ENCODE measurements at places on chromosomes 5 and 9.

DNA sequence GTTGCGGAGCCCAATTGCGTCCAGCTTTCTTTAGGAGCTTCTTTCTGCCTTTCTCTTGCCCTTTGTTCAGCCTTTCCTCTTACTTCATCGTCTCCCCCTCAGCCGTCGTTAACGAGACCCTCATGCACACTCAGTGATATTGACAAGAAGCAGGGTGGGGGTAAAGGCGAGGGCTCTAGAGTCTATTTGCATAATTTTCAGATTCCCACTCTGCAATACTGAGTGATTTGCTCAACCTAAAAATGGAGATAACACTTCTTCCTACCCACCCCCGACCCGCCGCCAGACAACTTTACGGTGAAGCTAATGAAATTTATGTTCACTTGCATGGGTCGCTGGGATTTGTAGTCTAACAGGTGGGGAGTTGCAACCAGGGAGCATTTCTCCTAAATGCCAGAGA is 1.3 kb upstream of the TBC1D2 start:
- no peak for DNase-seq

DNA sequence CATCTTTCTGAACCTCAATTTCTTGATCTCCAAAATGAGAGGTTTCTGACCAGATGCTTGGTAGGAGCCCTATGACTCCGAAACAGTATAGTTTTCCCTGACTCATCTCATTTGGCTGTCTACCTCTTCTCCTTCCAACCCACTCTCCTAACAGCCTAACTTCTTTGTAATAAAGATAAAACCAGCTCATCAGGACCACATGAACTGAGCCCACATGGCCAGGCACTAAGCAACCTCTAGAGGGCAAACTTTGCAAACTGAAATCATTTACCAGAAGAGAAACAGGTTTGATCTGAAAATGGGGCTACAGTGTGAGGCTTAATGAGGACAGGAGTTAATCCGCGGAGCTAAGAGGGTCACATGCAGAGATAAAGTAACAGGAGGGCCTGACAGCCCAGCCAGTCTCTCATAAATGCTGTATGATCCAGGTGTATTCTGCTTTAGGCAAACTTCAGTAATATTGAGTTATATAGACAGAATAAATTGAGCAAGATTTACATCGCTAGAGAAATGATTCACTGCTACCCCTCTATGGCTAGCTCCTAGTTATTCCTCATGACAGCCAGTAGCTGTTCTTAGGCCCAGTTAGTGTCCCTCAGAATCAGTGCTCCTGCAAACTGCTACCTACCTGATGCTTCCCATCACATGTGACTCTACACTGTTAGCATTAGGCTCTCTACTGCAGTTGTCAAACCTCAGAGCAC is 64.6 kb downstream of the ABCA1 start:
- DNase-seq, result peak; percentile 35

DNA sequence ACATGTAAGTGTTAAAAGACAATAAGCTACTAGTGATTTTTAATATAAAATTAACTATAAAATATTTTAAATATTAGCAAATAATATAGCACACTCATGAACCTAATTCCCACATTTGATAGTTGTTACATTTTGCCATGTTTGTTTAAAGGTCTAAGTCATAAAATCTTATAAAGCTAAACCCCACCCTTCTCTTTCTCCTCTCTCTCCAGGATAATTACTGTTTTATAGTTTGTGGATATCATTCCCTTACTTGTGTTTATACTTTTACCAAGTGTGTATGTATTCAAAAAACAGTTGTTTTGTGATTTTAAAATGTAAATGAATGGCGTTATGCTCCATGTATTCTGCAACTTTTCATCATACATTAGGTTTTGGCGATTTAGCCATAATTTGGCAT is 34.2 kb downstream of the LYRM7 start:
- DNase-seq, result no peak

DNA sequence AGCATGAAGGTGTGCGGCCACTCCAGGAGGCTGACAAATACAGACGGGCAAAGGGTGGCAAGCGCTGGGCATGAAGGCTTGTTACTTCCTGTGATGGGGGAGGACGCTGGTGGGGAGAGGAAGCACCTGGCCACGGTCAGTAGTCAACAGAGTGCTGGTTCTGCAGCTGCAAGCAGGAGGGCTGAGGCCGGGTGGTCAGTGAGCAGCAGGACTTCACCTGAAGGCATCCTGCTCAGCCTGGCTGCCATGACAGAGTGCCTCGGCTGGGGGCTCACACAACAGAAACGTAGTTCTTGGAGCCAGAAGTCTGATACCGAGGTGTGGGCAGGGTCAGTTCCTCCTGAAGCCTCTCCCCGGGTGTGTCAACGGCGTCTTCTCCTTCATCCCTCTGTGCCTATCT is 118.6 kb upstream of the IRX4 start:
- no peak for DNase-seq

DNA sequence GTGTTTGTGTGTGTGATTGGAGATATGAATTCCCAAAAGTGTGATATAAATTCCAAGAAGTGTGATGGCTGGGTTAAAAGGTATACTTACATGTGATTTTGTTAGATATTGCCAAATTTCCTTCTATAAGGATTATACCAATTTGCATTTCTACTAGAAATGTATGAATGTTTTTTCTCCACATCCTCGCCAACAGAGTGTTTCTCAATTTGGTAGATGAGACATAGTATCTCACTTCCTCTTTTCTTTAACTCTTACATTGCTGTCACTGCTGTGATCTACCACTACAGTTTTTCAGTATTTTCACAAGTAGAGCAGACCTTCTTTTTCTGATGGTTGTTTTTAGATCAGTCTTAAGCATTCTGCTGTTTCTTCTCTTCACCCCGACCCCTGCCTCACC is 111.3 kb downstream of the FER start:
- no peak for DNase-seq

- DNase-seq, result no peak
Observed at GRCh38 chr5:66889524-66889923, 293.3 kb downstream of the MAST4 start.

- no peak for DNase-seq
Observed at GRCh38 chr5:83856881-83857280, 136.2 kb upstream of the HAPLN1 start.

- DNase-seq, result no peak
Observed at GRCh38 chr5:78527054-78527859, 121.3 kb downstream of the LHFPL2 start.

DNA sequence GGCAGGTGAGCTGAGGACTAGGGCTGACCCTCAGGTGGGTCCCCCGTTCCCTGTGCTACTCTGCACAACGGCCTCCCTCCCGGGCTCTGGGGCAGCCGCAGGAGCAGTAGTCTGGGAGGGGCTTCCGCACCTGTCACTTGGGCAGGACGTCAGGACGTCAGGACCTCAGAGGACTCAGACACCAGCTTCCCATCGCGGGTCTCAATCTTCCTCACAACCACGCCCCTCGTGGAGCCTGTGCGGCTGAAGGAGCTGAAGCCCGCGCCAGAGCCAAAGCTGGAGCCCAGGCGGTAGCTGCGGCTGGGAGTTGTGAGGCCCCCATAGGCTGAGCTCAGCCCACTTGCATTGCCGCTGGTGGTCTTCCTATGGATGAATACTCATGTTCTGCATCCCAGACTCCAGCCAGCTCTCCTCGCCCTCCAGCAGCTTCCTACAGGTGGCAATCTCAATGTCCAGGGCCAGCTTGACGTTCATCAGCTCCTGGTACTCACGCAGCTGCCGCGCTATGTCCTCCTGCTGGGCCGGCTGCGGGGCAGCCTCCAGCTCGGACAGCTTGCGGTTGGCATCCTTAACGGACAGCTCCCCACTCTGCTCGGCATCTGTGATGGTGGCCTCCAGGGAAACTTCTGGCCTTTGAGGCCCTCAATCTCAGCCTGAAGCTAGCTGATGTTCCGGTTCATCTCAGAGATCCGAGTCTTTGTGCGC is 381.4 kb upstream of the RGMB start:
- DNase-seq, result no peak

DNA sequence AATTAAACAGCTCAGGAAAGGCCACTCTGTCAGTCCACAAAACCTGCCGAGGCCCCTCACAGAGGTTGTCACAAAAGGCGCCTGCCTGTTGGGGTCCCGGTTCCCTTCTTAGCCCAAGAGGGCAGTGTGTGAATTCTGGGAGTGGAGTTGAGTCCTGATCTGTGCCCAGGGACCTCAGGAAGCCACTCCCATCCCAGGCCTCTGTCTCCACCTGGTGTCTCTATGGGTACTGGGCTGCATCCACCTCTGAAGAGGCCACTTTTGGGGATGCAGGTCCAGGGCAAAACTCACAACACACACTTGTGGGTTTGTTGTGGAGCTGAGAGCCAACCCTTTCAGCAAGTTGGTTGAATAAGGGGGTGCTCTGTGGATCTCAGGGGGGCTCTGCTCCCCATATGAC is 74.3 kb upstream of the STXBP1 start:
- DNase-seq, result no peak

GRCh38 chr5:5304361-5305020 is 118.0 kb upstream of the ICE1 start:
- DNase-seq, result no peak

DNA sequence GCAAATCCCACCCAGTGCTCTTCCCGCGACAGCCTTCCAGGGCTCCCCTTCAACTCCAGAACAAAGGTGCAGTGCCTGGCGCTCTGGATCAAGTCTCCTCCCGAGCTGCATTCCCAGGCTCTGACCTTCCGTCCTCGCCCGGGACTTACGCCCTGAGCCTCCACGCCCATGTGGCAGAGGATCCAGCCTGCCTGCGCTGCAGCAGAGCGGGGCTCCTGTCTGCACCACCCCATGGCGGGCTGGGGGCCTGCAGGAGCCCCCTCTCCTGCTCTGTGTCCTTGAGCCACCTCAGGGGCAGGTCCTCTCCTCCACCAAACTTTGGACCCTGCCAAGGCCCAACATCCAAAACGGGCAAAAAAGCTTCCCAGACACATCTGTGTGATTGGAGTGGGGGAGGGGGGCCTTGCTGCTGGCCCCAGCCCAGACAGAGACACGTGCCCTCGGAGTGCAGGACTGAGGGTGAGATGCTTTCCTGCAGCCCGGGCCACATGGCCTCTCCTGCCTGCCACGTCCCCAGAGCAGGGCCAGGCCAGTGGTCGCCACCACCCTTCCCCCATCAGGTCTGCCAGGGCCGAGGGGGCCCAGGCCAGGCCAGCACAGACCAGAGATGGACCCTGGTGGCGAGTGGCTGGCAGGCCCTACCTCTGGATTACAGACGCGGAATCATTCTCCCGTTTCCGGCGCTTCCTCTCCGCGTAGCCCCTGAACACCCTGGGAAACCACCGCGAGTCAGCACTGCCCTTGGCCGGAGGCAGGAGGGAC is 4.4 kb downstream of the NSMF start:
- DNase-seq, result no peak

- peak; percentile 83 for DNase-seq
Observed at GRCh38 chr5:50962934-50963872, 296.8 kb downstream of the PARP8 start.

DNA sequence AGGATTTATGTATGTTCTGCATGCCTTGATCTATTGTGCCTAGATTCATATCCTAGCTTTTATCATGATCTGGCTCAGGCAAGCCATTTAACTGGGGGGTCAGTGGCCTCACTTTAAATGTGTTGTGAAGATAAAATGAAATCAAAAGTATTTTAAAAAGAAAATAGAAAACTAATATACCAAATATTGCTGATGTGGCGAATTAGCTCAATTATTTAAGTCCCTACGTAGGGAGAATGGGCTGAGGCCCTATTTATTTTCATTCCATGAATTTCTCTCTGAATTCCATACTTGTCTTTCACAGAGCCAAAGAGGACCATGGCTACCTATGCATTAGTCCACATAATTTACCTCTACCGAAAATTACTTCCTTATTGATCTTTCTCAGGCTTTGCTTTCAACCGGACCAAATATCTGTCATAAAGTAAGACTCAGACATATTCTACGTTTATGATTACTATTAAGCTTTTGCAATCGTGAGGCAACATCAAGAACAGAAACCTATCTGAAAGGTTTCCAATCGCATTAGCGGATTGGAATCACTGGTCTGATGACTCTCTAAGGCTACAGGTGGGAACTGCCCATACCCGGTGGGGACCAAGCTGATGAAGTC is 1.7 kb downstream of the MBLAC2 start:
- no peak for DNase-seq

- DNase-seq, result no peak
Observed at GRCh38 chr5:8012131-8012977, 143.4 kb downstream of the MTRR start.

GRCh38 chr5:159657771-159658170 is 258.5 kb upstream of the ADRA1B start:
- DNase-seq, result no peak

DNA sequence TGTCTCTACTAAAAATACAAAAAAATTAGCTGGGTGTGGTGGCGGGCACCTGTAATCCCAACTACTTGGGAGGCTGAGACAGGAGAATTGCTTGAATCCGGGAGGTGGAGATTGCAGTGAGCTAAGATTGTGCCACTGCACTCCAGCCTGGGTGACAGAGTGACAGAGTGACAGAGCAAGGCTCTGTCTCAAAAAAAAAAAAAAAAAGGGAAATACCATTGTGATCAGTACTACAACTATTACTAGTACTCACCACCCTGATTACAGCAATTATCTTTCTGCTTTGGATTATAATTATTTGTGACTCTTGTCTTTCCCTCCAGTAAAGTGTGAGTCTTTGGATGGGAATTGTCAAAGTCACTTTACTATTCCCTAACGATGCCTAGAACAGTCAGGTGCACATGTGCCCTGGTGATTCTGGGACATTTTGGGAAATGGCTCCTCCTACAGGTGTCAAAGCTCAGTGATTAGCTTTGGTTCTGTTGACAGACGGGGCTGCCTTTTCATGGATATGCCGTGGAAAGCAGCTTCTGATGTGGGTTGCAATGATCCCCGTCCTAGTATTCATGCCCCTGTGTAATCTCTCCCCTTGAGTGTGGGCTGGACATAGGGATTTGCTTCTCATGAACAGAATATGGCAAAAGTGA is 31.8 kb upstream of the FRRS1L start:
- no peak for DNase-seq

GRCh38 chr5:6542421-6543345 is 90.2 kb downstream of the NSUN2 start:
- DNase-seq, result no peak

GRCh38 chr5:174303035-174303434 is 257.5 kb downstream of the NSG2 start:
- no peak for DNase-seq

DNA sequence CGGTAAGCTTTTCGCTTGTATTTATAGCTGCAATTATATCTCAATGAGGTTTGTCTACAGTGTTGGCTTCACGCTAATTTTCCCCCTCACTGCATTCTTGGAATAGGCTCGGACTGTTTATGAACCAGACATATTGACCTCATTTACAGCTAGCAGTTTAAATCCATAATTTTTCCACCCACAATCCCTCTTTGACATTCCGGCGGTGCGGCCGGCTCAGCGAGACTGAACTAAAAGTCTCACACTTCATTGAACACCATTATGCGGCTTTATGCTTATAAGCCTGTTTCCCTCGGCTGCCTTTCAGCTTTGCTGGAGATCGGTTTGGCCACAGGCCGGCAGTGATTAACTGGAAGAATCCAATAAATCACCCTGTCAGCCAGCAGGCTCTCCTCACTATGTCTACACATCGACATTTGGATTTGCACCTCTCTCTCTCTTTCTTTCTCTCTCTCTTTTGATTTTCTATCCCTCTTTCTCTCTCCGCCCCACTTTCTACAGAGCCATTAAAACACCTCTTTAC is 315.0 kb upstream of the TLE4 start:
- DNase-seq, result no peak
